Gastroesophageal sphincter (tissue), 4 donors: ENCODE measurements at places on chromosomes 12 and 14.

DNA sequence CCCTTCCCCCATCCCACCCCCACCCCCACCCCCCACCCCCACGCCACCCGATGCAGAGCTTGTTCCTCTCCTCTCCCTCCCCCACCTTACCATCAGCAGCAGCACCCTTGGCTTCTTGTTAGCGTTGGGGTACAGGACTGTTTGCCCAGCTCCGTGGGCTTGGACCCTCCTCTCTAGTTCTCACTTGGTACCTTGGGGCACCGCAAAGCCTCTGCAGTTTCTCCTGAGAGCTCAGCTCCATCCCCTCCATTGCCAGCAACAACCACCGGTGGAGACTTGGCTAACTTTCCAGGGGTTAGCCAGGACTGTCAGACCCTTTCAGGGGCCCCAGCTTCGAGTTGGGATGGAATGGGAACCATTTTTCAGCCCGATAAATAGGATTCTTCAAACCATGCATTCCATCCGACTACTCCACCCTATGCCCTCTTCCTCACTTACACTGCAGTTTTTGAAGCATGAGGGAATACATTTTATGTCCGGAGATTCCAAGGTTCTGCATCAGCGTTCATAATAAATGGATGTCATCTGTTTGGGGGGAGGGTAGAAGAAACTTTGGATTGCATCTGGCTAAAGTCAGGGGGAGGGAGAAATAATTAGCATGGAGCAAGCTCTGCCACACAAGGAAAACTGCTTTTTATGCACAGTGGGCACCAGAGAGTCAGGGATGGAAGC, 1.1 kb downstream of the SCN8A start:
- H3K27me3 ChIP-seq, result peaks cover 63% of the 10 kb centered on the region
- H3K4me3 ChIP-seq, result no peak overlapping the region
- no peaks in the 10 kb centered on the region for H3K4me1 ChIP-seq

DNA sequence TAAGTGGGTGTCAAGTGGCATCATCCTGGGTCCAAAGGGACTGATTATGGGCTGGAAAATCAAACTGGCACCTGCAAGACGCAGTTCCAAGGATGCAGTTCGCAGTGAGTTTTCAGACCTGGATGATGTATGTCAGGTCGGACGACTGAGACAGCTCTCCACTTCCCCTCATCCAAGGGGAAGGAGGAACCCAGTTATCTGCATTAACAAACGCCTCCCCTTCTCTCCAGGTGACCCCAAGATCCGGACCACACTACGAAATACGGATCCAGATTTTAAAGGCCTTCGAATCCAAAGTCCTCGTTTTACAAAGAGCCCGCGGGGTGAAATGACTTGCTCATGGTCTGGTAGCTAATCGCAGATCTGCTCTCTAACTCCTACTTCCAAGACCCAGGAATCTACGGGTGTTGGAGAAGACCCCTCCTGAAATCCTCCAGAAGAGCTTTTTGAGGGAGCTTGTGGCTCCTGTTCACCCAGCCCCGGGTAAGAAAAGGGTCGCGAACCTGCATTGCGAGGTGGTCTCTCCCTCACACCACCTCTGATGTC, 460 bp upstream of the SYNE2 start:
- H3K27me3 ChIP-seq, result no peaks in the 10 kb centered on the region
- peak overlapping the region; percentile 91 for H3K4me3 ChIP-seq
- peaks cover 30% of the 10 kb centered on the region for H3K4me1 ChIP-seq

GRCh38 chr12:74145328-74145727, 392.3 kb upstream of the ATXN7L3B start:
- ATAC-seq, result no peak
- H3K4me3 ChIP-seq, result no peak overlapping the region
- H3K36me3 ChIP-seq, result no peaks in the 10 kb centered on the region
- H3K4me1 ChIP-seq, result no peaks in the 10 kb centered on the region
- no peaks in the 10 kb centered on the region for H3K27me3 ChIP-seq
- no peak overlapping the region for H3K27ac ChIP-seq

GRCh38 chr14:97350894-97351731, 553.9 kb downstream of the VRK1 start:
- ATAC-seq, result no peak
- peaks cover 10% of the 10 kb centered on the region for H3K27me3 ChIP-seq
- no peak overlapping the region for H3K27ac ChIP-seq
- no peaks in the 10 kb centered on the region for H3K36me3 ChIP-seq
- H3K4me1 ChIP-seq, result no peaks in the 10 kb centered on the region

DNA sequence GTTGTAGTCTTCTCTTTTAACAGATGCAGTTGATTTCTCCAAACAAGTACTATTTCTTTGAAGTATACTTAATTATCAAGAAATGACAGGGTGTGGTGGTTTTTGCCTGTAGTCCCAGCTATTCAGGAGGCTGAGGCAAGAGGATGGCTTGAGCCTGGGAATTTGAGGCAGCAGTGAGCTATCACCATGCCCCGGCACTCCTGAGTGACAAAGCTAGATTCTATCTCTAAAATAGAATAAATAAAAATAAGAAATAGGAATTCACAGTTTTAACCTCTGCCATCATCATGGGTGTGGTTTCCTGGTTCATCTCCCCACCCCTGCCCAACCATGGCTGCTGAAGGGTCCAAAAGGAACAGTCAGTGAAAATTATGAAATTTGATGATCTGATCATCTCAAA, 290.2 kb upstream of the FLRT2 start:
- no peaks in the 10 kb centered on the region for H3K27me3 ChIP-seq
- H3K4me1 ChIP-seq, result no peaks in the 10 kb centered on the region
- no peak overlapping the region for H3K27ac ChIP-seq
- H3K36me3 ChIP-seq, result no peaks in the 10 kb centered on the region

DNA sequence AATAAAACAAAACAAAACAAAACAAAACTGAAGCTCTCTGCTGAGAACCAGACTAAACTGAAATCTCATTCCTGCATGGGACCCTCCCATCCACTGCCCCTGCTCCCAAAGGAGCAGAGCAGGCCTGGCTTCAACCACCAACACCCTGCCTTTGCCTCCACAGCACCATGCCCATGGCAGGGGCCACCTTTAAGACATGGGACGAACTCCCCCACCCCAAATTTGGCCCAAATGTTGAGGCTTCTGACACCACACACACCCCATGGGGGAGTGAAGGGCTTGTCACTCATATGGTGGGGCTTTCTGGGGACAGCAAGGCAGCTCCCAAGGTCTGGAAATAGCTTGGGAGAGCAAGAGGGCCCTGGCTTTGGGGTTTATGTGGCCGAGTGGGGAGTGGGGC, 177.2 kb downstream of the KIF26A start:
- no peaks in the 10 kb centered on the region for H3K36me3 ChIP-seq
- no peak overlapping the region for H3K27ac ChIP-seq
- no peak for ATAC-seq
- H3K4me1 ChIP-seq, result no peaks in the 10 kb centered on the region

DNA sequence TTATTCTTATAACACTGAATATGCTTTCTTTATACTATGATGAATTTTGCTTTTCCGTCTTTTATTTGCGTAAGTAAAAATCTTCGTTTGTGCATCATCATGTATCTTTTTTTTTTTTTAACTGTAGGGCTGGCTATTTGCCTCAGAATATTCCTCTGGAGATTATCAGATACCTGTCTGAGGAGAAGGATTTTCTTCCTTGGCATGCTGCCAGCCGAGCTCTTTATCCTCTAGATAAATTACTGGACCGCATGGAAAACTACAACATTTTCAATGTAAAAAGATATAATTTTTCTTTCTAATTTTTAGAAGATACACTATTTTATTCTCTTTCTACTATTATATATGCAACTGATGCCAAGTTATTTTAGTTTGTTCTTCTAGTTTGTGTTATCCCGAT, 346.6 kb downstream of the TRHDE start:
- H3K36me3 ChIP-seq, result no peaks in the 10 kb centered on the region
- ATAC-seq, result no peak
- H3K27ac ChIP-seq, result no peak overlapping the region
- H3K4me3 ChIP-seq, result no peak overlapping the region
- no peaks in the 10 kb centered on the region for H3K27me3 ChIP-seq

GRCh38 chr12:132546647-132547046, 56.7 kb downstream of the FBRSL1 start:
- H3K27ac ChIP-seq, result no peak overlapping the region
- H3K27me3 ChIP-seq, result no peaks in the 10 kb centered on the region
- H3K4me1 ChIP-seq, result no peaks in the 10 kb centered on the region
- no peak for ATAC-seq
- H3K4me3 ChIP-seq, result no peak overlapping the region

DNA sequence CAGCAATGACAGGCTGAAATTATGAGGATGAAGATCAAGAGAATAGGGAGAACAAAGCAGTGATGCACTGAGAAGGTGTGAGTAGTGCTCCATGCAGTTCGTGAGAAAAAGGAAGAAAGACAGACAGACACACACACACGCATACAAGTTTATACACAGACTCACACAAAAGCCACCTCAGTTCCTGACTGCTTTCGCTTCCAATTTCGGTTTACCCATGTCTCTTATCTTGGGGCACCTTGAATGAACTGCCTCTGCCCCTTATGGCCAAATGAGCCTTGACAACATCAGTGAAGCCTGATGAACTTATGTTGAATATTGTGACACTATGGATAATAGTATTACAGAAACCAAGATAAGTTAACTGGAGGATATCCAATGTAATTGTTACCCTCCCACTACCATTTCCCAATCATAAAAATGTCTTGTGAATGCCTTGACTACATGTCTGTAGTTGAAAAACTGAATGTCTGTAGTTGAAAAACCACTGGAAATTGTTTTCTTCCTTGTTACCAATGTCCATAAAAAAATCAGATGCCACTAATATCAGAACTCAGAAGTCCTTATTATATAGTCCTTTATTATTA, 380.4 kb upstream of the DDHD1 start:
- no peak overlapping the region for H3K27ac ChIP-seq
- no peak for ATAC-seq
- peaks cover 21% of the 10 kb centered on the region for H3K4me1 ChIP-seq
- H3K4me3 ChIP-seq, result no peak overlapping the region

- H3K36me3 ChIP-seq, result no peaks in the 10 kb centered on the region
- no peaks in the 10 kb centered on the region for H3K27me3 ChIP-seq
- no peak for ATAC-seq
- H3K4me3 ChIP-seq, result no peak overlapping the region
- H3K27ac ChIP-seq, result no peak overlapping the region
These were observed 793.5 kb upstream of the NOVA1 start for GRCh38 chr14:27391331-27391730.

- H3K27me3 ChIP-seq, result no peaks in the 10 kb centered on the region
- H3K4me3 ChIP-seq, result no peak overlapping the region
- H3K4me1 ChIP-seq, result peaks cover under 1% of the 10 kb centered on the region
- H3K27ac ChIP-seq, result no peak overlapping the region
- no peaks in the 10 kb centered on the region for H3K36me3 ChIP-seq
These were observed 29.8 kb downstream of the GPRC5D start for GRCh38 chr12:12922191-12922616.

DNA sequence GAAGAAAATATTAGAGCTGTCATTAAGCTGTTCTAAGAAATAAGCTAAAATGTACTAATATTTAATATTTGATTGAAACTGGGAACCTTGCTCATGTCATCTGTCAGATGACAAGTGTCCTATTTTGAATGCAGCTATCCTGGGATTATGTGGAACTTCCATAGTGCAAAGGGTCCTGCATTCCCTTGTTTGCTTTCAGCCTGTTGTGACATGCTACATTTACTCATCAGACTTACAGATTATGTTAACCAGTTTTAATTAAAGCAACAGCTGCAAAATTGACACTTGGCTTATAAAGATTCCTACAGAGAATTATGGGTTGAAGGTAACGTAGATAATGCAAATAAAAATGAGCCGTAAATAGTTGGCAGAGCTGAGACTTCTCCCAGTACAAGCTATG, 458.4 kb upstream of the RGS6 start:
- H3K4me1 ChIP-seq, result no peaks in the 10 kb centered on the region
- H3K27me3 ChIP-seq, result no peaks in the 10 kb centered on the region
- no peaks in the 10 kb centered on the region for H3K36me3 ChIP-seq

DNA sequence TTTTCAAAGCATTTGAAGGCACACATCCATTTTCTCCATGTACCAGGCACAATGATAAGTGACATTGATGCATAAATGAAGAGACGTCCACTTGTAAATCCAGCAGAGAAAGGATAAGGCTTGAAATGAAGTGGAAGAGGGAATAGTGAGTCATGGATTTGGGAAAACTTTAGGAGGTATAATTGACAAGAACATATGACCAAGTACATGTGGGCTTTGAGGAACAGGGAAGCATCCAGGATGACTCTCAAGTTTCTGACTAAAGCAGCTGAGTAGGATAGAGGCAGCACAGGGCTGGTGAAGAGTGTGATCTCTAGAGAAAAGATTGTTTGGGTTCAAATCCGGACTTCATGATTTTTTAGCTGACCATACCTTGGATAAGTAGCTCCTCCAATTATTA, 43.6 kb upstream of the SYT1 start:
- no peak for ATAC-seq
- no peaks in the 10 kb centered on the region for H3K4me1 ChIP-seq

DNA sequence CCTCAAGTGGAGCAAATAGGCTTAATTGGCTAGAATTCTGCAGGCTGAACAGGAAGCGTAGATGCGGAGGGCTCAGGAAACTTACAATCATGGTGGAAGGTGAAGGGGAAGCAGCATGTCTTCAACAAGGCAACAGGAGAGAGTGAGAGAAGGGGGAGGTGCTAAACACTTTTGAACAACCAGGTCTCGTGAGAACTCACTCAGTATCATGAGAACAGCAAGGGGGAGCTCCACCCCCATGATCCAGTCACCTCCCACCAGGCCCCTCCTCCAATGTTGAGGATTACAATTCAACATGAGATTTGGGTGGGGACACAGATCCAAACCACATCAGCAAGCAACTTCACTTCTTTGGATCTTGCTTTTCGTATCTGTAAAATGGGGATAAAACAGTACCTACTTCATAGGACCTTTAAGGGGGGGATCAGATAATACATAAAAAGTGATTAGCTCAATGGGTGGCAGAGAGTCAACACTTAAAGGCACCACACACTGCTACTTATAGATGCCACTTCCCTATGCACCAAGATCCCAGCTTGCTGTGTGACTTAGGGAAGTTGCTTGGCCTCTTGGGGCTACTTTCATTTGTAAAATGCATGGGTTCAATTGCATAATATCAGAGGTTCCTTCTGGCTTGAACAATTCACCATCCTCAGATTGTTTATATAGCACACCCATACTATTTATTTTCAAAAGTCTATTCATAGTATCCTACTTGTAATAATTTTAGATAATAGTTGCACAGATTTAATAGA, 184.8 kb upstream of the RPH3A start:
- H3K4me1 ChIP-seq, result no peaks in the 10 kb centered on the region
- H3K36me3 ChIP-seq, result no peaks in the 10 kb centered on the region
- peaks cover 51% of the 10 kb centered on the region for H3K27me3 ChIP-seq
- no peak overlapping the region for H3K4me3 ChIP-seq
- H3K27ac ChIP-seq, result no peak overlapping the region
- no peak for ATAC-seq

DNA sequence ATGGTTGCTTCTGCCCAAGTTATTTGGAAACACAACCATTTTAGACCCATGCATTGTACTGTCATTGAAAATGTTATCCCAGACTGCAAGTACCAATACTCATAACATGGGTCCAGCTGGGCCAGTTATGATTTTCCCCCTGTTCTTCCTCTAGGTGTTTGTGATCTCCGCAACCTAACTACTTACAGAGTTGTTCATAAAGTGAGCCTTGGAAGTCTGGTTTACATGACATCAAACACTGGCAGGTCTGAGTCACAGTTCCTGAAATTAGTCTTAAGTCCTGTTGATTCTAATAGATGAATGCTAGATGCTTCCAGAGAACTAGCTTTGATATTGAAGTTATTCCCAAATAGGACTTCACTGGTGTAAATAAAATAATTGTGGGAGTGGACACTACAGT, 487.0 kb downstream of the MED13L start:
- peaks cover 27% of the 10 kb centered on the region for H3K27me3 ChIP-seq
- H3K4me3 ChIP-seq, result no peak overlapping the region
- ATAC-seq, result no peak
- H3K36me3 ChIP-seq, result no peaks in the 10 kb centered on the region
- H3K4me1 ChIP-seq, result no peaks in the 10 kb centered on the region

GRCh38 chr14:91144425-91145145, 30.7 kb downstream of the DGLUCY start:
- ATAC-seq, result no peak
- peak overlapping the region; percentile 84 for H3K27ac ChIP-seq
- H3K4me3 ChIP-seq, result no peak overlapping the region
- peaks cover 6% of the 10 kb centered on the region for H3K4me1 ChIP-seq
- H3K36me3 ChIP-seq, result peaks cover 38% of the 10 kb centered on the region
- H3K27me3 ChIP-seq, result no peaks in the 10 kb centered on the region
